ENCODE measurements at places on chromosomes 7 and 10.

- DNase-seq = no peak
Measured at GRCh38 chr10:4650582-4650981, 175.4 kb upstream of the AKR1E2 start.

DNA sequence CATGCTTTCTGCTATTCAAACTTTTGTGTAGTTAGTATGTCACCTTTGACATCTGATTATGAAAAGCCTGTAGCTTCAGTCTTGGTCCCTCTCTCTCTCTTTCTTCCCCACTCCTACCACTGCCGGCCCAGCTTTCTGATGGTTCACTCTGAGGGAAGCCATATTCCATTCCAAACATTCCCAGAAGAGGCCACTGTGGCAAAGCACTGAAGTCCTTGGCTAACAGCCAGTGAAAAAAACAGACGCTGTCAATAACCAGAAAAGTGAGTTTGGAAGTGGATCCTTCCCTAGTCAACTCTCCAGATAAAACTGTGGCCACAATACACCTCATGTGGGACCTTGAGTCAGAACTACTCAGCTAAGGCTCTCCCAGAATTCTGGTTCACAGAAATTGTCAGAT lies 950.7 kb upstream of the PHF14 start:
- no peak for DNase-seq

DNA sequence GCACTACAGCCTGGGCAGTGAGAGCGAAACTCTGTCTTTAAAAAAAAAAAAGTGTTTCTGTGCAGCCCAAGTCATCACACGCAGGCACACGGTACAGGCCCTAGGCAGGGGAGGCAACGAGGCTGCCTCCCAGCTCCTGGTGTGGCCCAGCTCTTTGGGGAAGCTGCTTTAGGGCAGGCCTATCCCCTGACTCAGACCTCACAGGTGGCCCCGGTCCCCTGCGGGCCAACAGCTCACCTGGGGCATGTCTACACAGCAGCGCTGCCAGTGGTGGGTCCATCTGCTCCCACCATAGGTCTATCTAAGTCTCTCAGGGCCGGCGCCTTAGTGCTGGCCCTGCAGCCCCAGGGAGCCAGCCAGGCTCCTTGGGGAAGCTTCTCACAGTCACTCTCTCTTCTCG lies 31.4 kb downstream of the ZAN start:
- DNase-seq = no peak

DNA sequence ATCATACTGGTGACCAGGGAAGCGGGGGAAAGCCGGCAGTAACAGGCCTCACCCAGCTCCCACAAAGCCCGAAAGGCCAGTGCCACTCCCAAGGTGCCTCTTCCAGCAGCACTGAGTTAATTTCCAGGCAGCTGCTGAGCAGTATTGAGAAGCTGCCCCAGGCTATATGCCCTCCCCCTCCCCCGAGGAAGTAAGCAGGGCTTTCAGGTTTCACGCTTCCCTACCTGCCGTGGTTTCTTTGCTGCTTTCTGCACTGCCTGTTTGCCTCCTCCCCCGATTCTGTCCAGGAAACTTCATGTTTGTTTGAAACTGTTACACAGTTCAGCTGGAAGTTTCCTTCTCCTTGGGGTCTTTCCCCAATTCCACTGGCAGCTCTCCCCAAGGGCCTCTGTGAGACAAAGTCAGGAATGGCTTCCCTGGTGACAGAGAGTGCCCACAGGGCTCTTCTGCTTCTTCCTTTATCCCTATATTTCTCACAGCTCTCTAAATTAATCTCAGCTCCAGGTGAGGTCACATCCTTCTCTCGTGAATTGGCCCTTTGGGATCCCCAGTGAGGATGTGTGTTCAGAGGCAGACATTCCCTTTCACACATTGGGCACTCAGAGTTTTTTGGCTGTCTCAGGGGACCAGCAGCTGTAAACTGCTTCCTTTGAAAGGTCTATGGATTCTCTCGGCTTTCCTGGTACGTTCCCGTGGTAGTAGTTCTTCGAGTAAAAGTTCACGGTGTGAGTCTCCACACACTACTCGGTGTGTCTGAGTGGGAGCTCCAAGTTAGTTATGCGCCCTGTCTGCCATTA lies 19.4 kb downstream of the C1GALT1 start:
- peak; percentile 38 for DNase-seq

Measured in GM18507 (cell line).